ENCODE measurements at places on chromosomes 16 and 17.

GRCh38 chr16:12339686-12340085, 363.2 kb downstream of the SNX29 start:
- no peak for DNase-seq

GRCh38 chr17:63555500-63556156, 5.4 kb downstream of the DCAF7 start:
- DNase-seq, result no peak

DNA sequence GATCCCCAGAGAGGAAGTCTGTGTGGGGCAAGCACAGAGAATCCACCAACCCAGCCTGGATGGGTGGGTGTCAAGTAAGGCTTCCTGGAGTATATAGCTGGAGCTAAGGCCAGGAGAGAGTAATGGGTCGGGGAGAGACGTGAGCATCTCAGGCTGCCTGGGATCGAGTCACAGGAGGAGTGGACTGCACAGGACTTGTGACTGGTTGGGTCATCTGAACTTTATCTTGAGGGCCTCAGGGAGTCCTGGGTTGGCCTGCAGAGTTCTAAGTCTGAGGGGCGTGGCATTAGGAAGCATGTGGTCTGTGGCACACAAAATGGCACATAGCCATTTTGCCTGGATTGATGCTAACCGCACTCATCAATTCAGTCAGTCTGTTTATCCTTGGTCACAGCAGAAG, 1.5 kb downstream of the PLA2G15 start:
- no peak for DNase-seq

- DNase-seq, result no peak
Measured at GRCh38 chr17:19414396-19415280, 3.6 kb downstream of the RNF112 start.

DNA sequence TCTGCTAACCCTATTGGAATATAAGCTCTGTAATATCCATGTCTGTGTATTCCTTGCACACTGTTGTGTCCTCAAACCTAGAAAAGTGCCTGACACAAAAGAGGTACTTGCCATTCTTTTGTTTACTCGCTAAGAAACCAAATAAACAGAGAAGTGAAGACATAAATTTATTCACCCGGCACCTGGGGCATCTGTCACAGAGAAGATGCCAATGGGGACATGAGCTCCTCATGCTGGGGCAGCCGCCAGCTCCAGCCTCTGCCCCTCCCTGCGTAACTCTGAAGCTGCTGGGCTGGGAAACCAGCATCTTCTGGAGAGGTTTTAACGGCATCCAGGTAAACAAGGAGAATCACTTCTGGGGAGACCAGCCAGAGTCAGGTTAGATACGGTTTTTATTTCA, 15.1 kb upstream of the CDRT4 start:
- no peak for DNase-seq

GRCh38 chr16:80993307-80993706, 13.4 kb downstream of the CMC2 start:
- no peak for DNase-seq

- DNase-seq, result peak; percentile 58
Measured at GRCh38 chr17:33049781-33050414, 58.3 kb downstream of the SPACA3 start.

DNA sequence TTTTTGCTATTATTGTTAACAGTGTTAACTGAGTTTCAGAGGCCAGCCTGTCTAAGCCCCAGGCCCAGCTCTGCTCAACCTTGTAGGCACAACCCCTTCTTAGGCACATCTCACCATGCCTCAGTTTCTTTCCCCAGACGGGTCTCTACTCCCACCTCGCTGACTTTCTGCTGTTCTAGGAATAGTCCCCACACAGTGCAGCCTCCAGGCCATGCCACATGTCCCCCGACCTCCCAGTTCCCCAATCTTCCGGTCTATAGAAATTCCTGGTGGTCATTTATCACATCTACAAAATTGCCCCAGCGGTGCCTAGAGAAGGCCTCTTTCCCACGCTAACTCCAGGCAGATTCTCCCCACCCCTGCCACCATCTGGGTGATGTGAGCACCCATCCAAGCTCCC, 34.8 kb downstream of the ADGRG5 start:
- DNase-seq, result no peak

DNA sequence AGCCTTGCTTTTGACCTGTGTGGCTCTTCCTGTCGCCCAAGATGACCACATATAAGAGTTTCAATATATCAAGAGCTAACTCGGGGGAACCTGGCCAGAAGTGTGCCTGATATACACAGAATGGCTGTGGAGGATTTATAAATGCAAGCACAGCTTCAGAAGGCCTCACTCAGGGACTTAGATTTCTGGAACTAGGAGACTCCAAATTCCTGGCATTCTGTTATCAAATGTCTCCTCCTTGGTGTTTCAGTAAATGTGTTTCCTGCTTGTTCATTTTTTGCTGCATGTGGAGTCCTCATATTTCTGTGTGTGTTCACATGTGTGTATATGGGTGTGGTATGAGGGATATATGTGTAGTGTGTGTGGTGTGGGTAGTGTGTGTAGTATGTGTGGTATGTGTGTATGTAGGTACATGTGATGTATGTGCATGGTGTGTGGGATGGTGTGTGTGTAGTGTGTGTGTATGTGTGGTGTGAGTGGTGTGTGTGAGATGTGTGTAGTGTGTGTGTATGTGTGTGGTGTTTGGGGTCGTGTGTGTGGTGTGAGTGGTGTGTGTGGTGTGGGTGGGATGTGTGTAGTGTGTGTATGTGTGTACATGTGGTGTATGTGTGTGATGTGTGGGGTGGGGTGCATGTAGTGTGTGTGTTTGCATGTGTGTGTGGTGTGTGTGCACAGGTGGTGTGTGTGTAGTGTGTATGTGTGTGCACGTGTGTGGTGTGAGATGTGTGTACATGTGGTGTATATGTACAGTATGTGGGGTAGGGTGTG, 981 bp upstream of the CD300H start:
- no peak for DNase-seq

- DNase-seq, result no peak
Measured at GRCh38 chr16:24700549-24701392, 28.7 kb upstream of the TNRC6A start.

- DNase-seq, result no peak
Measured at GRCh38 chr16:72132726-72133125, 39.1 kb downstream of the DHX38 start.

DNA sequence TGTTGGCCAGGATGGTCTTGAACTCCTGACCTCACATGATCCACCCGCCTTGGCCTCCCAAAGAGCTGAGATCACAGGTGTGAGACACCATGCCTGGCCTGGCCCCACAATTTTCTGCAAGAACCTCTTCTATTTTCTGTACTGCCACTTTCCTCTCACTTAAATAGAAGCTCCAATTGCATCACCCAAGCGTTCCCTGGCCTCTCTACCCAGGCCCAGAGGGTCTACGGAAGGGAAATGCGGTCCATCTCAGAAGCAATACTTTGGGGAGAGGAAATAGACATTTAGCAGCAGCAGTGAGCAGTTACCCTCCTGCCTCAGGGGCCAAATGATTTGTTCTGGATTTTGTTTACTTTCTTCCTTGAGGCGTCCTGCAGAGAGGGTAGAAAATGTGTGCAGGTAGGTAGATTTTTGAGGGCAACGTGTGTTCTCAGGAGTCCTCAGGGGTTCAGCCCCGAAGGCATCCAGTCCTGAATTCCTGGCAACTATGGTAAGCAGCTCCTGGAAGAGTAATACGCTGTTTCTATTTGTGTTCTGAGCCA, 11.0 kb downstream of the SLC6A4 start:
- no peak for DNase-seq

All from neural crest cell (in vitro differentiated cells).